CD4-positive, alpha-beta T cell treated with Interleukin-1 beta for 1 hour (primary cell): ENCODE measurements at places on chromosomes 1 and 21.
A peak's percentile ranks its signal among the peaks of the same experiment; 100 is the strongest.

- DNase-seq, result no peak
These were observed 1.5 kb upstream of the TSPAN1 start for GRCh38 chr1:46173361-46173856.

DNA sequence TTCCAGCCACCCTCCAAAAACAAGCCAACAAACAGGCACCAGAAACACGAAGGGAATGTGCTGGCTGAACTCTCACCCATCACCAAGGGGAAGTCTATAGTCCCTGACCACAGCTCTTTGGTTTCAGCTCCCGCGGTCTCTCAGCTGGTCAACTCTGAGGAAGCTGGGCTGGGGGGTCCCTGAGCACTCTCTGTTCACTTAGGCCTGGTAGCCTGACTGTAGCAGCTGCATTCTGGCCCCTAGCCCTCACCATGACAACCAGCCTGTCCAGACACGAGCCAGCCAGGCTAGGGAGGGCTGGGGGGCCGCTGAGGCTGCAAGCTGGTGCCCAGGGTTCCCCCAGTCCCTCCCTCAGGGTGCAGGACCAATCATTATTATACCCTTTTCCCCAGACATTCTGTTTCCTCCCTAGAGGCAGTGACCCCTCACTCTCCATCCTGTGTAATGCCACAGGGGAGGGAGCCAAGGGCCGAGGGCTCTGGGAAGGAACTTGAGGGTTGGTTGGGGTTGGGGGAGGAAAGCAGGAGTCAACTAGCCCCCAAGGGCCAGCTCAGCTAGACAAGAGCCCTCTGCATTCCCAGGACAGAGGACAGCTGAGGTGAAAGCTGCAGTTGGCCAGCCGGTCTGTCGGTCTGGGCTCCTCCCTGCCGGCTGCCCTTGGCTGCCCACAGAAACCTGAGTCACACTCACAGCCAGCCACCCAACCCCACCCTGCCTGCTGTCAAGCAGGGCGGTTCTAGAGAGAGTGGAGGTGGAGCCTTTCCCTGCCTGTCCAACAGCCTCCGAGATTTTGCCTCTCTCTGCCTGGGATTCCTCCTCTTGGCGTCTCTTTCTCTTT lies 1.2 kb upstream of the TRAPPC3 start:
- peak; percentile 85 for DNase-seq

GRCh38 chr1:224377676-224378006 lies 21.0 kb downstream of the CNIH4 start:
- peak; percentile 18 for DNase-seq

- peak; percentile 19 for DNase-seq
These were observed 53.3 kb downstream of the NENF start for GRCh38 chr1:212485913-212486618.

- no peak for DNase-seq
These were observed 1050.1 kb downstream of the PLA2G4A start for GRCh38 chr1:187878883-187879282.

GRCh38 chr1:106979371-106979770 lies 77.1 kb upstream of the PRMT6 start:
- no peak for DNase-seq

GRCh38 chr1:24020025-24020424 lies 39.9 kb upstream of the SRSF10 start:
- DNase-seq, result no peak

GRCh38 chr1:27652111-27652864 lies 17.3 kb upstream of the FGR start:
- DNase-seq, result no peak

DNA sequence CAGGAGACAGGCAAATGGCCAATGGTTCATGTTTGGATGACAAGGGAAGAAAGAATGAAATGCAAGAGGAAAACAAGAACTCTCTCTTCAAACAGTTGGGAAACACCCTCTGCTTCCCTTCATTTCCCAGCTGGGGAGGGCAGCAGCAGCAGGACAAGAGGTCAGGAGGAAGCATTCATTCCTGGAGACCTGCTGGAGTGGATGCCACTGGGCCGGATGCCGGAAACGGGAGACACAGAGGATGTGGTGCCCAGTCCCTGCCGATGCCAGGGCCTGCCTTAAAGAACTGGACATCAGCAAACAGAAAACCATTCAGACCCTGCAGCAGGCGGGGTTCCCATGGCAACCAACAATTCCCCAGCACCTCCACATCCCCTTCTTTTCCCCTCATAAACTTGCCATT lies 102.3 kb upstream of the ZNF648 start:
- no peak for DNase-seq

DNA sequence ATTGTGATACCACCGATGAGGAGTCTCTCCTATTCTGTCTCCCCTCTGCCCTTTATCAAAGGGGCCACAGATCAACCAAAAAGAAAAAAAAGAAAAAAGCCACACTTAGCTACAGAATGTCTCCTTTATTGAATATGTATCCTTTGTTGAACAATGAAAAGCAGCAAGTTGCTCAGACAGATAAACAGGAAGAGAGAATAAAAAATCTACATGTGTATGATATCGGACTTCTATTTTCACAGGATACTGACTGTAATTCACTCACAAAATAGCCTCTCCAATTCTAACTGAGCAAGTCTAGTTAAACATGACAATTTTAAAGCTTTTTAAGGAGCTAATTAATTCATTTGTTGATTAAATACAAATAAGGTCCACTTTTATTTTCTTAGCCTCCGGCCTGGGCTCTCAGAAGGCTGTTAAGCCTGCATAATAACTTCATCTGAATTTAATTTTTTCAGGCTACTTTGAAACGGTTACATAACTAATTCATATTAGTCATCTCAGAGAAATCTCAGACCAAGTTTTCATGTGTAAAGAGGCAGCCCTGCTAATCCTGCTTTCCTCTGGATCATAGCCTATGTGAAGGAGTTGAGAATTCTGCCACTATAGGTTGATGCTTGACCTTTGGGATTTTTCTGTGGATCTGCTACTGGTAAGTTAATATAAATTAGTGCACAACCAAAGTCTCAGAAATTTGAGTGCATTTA lies 304.1 kb upstream of the NR5A2 start:
- no peak for DNase-seq

GRCh38 chr1:55720261-55720660 lies 505.1 kb upstream of the USP24 start:
- DNase-seq, result no peak

GRCh38 chr1:32051706-32052105 lies 21.0 kb upstream of the TMEM39B start:
- DNase-seq, result no peak

DNA sequence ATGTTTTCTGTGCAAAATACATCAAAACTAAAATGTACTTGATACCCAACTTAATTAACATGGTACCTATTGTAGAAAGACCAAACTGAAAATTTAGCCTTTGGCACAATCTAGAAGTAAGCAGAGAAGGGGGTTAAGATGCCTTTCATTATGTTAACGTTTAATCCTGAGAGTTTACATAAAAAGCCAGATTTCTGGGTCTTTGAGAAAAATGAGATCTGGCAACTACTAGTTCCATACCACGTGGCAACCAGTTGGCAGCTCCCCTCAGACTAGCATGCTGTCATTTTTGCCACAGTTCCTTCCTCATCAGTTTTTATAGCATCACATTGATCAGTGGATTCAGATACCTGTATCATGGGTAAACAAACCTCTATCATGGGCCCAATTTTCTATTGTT lies 1.5 kb downstream of the RO60 start:
- DNase-seq, result no peak
